CD4-positive, alpha-beta T cell treated with Interferon gamma for 1 hour (primary cell): ENCODE measurements at places on chromosomes 2 and 18.

DNA sequence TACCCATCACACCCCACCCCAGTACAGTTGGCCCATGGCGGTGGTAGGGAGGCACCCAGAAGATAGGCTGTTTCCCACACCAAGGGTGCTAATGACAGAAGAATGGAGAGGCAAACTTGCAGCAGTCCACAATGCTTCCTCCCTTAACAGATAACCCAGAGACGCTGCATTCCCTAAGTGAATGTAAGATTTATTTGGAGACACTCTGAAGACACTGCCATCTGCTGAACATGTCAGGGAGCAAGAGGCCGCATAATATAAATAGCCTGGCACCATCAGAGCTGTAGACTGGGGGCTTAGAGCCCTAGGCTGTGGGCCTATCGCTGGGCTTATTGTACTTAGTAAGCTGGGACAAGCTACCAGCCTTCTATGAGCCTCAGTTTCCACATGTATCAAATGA lies 2.2 kb upstream of the IWS1 start:
- no peak for DNase-seq

GRCh38 chr2:29898999-29899398 lies 22.4 kb downstream of the ALK start:
- DNase-seq, result no peak

DNA sequence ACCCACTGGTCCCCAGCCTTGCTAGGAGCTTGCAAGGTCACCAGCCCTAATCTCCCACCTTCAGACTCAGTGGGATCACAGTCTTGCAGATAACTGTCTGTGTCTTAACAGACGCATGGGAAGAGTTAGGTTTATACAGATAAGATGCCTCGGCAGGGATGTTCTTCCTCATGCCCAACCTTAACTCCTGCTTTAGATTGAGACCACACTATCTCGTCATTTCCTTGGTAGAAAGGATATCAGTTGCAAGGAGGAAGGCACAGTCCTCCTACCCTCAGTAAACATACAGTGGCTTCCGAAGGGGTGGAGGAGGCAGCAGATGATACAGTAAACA lies 7.2 kb downstream of the NT5DC4 start:
- DNase-seq, result no peak

GRCh38 chr2:178227187-178227586 lies 32.9 kb downstream of the OSBPL6 start:
- DNase-seq, result no peak

GRCh38 chr2:148172131-148172753 lies 151.4 kb downstream of the MBD5 start:
- no peak for DNase-seq

- DNase-seq, result no peak
Measured at GRCh38 chr2:63163161-63163820, 112.7 kb downstream of the OTX1 start.

GRCh38 chr2:47357483-47357882 lies 45.5 kb upstream of the MSH2 start:
- no peak for DNase-seq

- DNase-seq, result no peak
Measured at GRCh38 chr2:65232636-65233035, 5.0 kb downstream of the ACTR2 start.

- DNase-seq, result no peak
Measured at GRCh38 chr18:29250259-29250658, 1073.3 kb upstream of the CDH2 start.
